Inflammatory macrophage (primary cell): ENCODE measurements at places on chromosomes 7 and 10.

DNA sequence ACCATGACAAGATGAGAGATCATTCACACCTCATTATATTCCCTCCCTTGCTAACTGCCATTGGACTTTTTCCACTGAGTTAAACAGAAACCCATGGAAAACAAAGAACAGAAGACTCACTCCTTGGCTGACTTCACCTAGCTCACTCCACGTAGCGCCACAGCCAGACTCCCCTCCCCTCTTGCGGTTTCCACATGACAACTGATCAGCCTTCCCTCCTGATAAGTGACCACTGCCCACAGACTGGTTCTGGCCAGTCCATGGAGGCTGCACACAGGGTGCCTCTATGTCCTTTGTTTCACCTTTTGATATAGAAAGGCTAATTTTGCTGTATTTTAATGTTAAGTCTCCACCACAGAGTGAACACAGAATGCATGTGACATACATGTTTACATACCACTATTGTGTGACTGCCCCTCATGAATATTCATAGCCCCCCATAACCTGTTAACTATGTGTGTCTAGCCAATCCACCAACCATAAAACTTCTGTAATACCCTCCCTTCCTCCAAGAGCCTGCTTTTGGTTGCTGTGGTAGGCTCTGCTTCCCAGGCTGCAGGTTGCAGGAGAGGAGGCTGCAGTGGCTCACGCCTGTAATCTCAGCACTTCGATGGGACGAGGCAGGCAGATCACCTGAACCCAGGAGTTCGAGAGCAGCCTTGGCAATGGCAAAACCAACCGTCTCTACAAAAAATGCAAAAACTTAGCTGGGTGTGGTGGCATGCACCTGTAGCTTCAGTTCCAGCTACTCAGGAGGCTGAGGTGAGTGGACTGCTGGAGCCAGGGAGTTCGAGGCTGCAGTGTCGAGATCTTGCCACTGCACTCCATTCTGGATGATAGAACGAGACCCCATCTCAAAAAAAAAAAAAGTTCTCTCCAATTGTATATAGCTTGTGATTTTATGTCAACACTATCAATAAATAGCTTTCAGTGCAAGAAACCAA, 10.0 kb upstream of the IFIT5 start:
- no peak for DNase-seq

- DNase-seq: no peak
Observed at GRCh38 chr7:17501441-17502212, 203.2 kb downstream of the AHR start.

- DNase-seq: no peak
Observed at GRCh38 chr10:12019283-12019971, 23.2 kb downstream of the UPF2 start.

DNA sequence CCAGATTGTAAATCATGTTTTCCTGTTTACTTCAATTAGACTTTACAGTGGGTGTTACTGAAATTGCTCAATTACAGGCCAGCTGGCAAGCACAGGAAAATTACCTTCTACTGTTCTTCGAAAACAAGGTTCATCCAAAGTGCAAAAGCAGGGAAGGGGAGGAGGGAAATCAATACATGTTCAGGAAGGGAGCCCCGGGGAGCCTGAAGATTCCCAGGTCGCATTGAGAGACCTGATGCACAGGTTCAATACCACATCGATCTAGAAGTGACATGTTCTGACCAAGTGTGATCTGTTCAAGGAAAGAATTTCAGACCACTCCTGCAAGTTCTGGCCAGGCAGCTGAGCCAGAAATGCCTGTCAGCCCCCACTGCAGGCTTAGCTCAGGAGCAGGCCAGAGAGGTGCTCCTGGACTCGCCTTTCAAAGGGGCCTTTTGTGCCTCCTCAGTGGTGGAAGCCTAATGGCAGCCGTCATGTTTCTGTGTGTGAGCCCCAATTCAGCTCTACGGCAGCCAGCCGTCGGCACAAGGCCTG, 35.9 kb downstream of the FAM53B start:
- DNase-seq: no peak

GRCh38 chr10:88347597-88348304, 235.4 kb downstream of the RNLS start:
- no peak for DNase-seq
